ENCODE measurements at places on chromosomes 7 and 10.
A peak's percentile ranks its signal among the peaks of the same experiment; 100 is the strongest.

DNA sequence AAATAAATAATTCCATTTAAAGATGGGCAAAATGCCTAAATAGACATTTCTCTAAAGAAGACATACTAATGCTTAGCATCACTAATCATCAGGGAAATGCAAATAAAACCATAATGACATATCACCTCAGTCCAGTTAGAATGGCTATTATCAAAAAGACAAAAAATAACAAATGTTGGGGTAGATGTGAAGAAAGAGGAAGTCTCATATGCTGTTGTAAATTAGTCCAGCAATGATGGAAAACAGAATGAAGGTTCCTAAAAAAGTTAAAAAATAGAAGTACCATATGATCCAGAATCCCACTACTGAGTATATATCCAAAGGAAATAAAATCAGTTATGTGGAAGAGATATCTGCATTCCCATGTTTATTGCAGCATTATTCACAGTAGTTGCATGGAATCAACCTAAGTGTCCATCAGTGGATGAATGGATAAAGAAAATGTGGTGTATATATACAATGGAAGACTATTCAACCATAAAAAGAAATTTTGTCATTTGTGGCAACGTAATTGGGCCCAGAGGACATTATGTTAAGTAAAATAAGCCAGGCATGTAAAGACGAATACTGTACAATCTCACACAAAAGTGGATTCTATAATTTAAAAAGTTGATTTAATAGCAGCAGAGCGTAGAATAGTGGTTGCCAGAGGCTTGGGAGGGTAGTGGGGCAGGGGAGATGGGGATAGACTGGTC lies 52.0 kb downstream of the TCAF1 start:
- DNase-seq = no peak

DNA sequence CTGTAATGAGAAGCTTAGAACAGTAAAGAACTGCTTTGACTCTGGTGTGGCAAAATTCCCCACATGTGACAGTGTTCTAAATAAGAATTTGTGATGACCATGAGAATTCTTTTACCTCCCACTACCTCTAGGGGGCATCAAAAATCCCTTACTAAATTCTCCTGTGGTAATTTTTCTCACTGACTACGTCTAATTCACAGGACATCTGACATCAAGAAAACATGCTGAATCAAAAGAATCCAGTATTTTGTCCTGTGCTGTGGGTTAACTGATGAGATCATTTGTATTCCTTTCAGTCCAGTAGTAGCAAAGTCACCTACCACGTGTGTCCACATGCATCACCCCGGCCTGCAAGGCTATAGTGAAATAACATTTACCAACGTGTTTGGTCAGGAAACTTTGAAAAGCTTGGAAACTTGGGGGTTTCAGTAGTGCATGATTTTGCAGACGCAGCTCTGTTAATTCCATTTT lies 103.8 kb downstream of the ATE1 start:
- no peak for DNase-seq

- DNase-seq = no peak
These were observed 27.4 kb upstream of the GDI2 start for GRCh38 chr10:5840314-5841307.

DNA sequence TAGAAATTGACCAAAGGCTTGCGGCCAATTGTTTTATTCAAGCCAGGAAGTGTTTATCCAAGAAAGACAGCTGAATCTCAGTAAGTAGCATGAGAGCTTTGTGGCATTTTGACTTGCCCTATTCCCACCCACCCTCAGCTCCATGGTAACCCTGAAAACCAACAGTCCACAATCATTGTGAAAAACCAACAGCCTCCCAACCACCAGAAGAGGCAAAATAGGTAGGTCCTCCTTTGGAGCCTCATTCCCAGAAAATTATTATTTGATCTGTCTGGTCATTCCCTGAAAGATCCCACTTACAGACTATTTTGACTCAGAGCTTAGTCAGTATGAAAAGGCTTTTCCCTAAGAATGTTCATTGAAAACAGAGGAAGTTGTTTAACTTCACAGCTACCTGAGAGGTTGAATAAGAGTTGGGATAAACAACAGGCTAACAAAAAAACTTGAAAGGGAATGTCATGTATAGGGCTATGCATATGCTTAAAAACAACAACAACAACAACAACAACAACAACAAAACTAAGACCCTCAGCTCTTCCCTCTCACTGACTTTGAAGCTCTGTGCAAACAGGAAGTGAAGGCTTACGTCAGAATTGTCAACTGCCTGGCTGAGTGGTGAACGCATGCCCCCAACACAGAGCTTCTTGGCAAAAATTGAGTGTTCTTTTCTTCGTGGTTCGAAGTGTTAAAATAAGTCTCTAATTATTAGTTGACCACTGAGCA lies 11.2 kb downstream of the KPNA7 start:
- no peak for DNase-seq

DNA sequence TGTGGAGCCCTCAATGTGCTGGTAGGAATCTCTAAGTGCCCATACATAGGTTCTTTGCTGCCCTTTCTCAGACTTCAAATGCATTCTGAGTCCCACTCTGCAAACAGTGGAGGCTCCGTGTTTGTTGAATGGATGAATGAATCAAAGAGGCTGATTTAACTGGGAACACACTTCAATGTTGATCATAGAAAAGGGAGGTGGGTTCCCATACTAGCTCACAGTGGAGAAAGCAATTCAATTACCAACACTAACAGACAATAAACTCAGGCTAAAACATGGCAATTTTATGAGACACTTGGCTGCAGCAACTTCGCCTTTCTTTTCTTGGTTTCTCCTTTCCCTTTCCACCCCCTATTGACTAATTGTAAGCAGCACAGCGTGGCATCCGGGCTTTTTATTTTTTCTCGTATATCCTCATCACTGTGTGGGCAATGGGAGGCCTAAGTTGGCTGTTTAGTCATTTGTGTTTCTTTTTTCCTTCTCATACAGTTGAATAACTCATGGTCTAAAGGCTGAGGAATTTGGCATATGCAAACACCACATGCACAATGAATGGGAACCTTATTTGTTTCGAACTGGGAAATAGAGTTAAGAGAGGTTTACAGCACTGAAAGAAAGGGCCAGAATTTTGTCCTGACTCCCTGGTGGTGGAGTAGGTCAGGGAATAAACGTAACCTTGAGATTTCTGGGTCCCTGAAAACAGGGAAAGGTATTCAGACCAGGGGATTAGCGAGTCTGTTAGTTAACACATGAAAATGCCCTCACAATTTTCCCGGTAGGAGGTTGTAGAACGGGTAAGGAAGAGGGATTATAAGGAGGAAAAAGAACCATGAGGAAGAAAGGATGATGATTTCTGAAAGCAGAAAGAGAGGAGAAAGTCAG lies 858.5 kb downstream of the KCNMA1 start:
- DNase-seq = no peak

- peak; percentile 73 for DNase-seq
These were observed 1.6 kb downstream of the SFMBT2 start for GRCh38 chr10:7409045-7409731.

Data from DND-41 (cell line).